Osteoblast (primary cell): ENCODE measurements at places on chromosomes 2 and 18. TPM values are rescaled to one million over a fixed set of nuclear protein-coding genes. Genes with fewer than 3 reads are reported as not detected.

GRCh38 chr2:7878786-7879482 lies 802.9 kb upstream of the ID2 start:
- H3K27ac ChIP-seq, result no peak overlapping the region
- H3K36me3 ChIP-seq, result no peaks in the 10 kb centered on the region
- no peak overlapping the region for H3K4me3 ChIP-seq
- H3K27me3 ChIP-seq, result no peaks in the 10 kb centered on the region

The HOXD3 gene
- 1.1 and 2.1 TPM in 2 replicates for total RNA-seq

GRCh38 chr18:56952026-56952425 lies 194.9 kb upstream of the BOD1L2 start:
- H3K4me3 ChIP-seq, result no peak overlapping the region
- H3K4me1 ChIP-seq, result no peaks in the 10 kb centered on the region

DNA sequence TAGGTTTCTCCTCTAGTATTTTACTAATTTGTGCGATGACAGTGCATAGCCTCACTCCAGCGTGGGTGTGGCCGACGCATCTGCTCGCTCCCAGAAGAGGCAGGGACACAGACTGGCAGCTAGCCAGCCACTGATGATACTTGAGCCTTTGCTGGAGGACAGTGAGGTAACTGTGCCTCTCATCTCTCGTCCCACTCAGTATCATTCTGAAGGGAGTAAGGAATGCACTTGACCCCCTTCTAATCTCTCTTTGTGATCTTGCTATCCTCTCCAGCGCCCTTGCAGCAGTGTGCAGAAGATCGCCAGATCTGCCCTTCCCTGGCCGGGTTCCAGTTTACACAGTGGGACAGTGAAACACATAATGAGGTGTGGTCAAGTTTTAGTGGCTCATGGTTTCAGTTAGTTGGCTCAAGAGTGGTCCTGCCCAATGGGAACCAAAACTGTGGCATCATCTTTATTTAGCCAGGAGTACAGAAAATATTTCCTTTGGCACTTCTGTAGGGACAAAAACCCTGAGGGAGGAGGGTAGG lies 17.5 kb downstream of the NCAPH start:
- peak overlapping the region; percentile 49 for H3K4me3 ChIP-seq
- peaks cover 22% of the 10 kb centered on the region for H3K4me1 ChIP-seq
- peak; percentile 85 for DNase-seq
- peaks cover 7% of the 10 kb centered on the region for H3K36me3 ChIP-seq
- peak overlapping the region; percentile 65 for H3K27ac ChIP-seq
- H3K27me3 ChIP-seq, result no peaks in the 10 kb centered on the region

The SH2D6 gene
- total RNA-seq, result under 0.01 TPM in 1 of 2 replicates, not detected in the other

The E2F6 gene
- 9.0 and 10.6 TPM in 2 replicates for total RNA-seq

DNA sequence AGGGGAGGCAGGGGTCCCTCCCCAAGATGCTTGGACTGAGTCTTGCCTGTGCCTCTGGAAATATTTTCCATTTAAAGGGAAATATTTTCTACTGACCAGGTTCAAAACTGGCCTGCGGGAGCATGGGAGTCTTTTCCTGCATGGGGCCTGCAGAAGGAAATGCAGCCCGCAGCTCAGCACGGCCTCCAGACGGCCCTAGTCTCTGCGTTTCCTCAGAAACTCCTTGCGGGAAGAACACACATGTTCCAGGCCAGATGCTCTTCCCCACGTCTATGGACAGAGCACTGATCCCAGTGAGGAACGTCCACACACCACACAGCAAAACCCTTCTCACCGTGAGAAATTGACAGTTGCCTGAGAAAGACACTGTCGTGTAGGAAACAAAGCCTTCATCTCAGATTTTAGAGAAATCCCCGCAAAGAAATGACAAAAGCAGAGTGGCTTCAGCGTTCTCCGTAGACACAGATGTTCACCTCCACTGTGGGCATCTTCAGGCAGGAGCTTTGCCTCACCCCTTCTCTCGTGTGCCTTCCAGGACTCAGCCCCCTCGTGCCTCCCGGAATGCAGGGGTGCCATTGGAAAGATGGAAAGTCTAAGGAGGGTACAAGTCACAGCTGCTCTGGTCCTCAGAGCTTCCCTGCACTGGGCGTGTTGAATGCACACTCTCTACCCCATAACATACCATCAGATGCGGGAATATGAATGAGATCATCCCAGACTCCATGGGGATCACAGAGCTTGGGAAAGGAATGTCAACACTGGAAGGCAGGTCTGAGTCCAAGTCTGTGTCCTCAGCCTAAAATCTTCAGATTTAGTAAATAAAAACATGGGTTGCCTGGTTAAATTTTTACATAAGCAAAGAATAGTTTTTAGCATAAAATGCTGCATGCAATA lies 438.7 kb upstream of the SALL3 start:
- no peak for DNase-seq
- no peaks in the 10 kb centered on the region for H3K36me3 ChIP-seq
- no peak overlapping the region for H3K4me3 ChIP-seq
- H3K27ac ChIP-seq, result no peak overlapping the region

GRCh38 chr2:56416500-56417176 lies 232.8 kb downstream of the CCDC85A start:
- no peak overlapping the region for H3K4me3 ChIP-seq
- no peaks in the 10 kb centered on the region for H3K27me3 ChIP-seq
- DNase-seq, result no peak
- no peaks in the 10 kb centered on the region for H3K4me1 ChIP-seq

DNA sequence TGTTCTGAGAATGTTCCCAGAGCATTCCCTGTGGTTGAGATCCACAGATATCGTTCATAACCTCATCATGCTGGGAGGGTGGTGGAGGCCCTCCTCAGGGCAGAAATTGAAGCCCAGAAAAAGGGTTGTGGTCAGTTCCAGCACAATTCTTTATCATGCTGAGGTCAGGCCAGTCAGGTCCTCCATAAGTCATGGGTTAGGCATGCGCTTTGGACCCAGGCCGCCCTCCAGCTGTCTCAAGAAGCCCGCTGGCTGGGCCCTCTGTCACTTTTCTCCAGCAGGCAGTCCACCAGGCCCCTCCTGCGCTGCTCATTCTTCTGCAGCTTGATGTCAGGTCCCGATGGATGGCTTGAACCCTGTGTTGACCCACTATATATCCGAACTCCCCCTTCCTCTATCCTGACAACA lies 151.1 kb upstream of the NT5C1B start:
- H3K4me3 ChIP-seq, result no peak overlapping the region
- H3K4me1 ChIP-seq, result no peaks in the 10 kb centered on the region
- DNase-seq, result no peak
- H3K27me3 ChIP-seq, result no peaks in the 10 kb centered on the region
- no peaks in the 10 kb centered on the region for H3K36me3 ChIP-seq
- no peak overlapping the region for H3K27ac ChIP-seq

DNA sequence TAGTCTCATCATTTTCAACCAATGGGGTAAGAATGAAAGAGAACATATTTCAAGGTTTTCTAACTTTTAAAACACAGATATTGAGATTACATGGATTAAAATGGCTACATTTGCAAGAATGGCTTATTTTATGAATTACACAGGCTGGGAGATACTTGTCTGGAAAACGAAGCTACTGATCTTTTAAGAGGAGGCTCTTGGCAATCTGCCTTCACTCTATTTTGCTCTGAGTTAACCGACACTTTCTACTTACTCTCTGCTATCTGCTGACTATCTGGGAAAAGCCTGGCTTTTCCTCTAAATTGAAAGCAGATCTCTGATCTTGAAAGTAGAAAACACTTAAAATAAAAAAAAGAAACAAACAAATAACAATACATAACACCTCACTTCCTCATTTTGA lies 325.4 kb upstream of the LINC00305 start:
- H3K27me3 ChIP-seq, result no peaks in the 10 kb centered on the region
- no peaks in the 10 kb centered on the region for H3K4me1 ChIP-seq
- no peak overlapping the region for H3K27ac ChIP-seq
- no peak for DNase-seq
- H3K36me3 ChIP-seq, result no peaks in the 10 kb centered on the region

GRCh38 chr2:219149667-219150066 lies 10.9 kb downstream of the NHEJ1 start:
- H3K4me3 ChIP-seq, result no peak overlapping the region
- no peaks in the 10 kb centered on the region for H3K27me3 ChIP-seq
- no peaks in the 10 kb centered on the region for H3K4me1 ChIP-seq

DNA sequence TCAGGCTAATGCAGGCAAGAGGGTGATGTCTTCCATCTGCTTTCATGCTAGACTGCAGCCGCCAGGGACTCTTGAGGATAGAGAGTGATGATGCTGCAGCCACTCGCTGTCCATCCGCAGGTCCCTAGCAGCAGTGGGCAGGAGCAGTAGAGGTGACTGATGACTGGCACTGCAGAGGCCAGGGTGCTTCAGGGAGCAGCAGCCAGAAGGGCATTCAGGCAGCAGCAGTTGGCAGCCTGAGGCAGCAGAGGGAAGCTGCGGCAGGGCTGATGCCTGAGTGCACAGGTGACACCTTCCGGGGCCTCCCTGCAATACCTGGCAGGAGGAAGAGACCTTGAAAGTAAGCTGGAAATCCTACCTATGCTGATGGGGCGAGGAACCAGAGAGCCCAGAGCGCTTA lies 214.2 kb downstream of the ICOS start:
- DNase-seq, result no peak
- H3K36me3 ChIP-seq, result no peaks in the 10 kb centered on the region
- no peaks in the 10 kb centered on the region for H3K27me3 ChIP-seq
- H3K27ac ChIP-seq, result no peak overlapping the region

The NR4A2 gene
- 0.72 and 0.88 TPM in 2 replicates for total RNA-seq

The DYNAP gene
- total RNA-seq, result not detected in 2 replicates

DNA sequence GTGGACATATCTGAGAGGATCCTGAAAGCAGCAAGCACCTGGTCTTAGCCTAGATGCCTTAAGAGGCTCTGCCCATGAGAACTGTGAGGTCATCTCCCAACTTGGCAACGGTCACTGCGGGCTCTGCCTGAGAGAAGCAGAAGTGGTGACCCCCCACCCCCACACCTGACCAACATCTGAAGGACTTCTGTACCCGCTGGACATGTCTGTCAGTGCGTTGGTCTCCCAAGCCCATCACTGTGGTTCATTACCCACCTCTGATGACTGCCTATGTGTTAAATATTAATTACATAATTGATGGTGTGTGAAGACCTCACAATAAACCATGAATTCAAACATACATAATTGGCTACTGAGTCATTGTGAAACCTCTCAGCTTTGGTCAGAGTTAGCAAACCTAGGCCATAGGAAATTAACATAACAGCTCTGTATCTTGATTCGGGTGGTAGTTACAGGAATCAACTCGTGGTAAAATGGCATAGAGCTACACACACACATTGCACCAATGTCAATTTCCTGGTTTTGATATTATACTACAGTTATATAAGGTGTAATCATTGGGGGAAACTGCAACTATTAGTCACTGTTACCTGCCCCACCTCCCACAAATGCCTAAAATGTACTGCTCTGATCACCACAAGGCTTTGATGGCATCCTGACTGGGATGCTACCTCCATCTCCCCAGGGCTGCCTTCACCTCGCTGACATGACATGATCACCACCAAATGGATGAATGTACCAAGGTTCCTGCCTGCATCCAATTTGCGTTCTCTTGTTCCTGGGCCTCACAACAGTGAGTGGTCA lies 4.3 kb upstream of the GALNT1 start:
- no peak overlapping the region for H3K27ac ChIP-seq
- H3K27me3 ChIP-seq, result no peaks in the 10 kb centered on the region
- no peaks in the 10 kb centered on the region for H3K36me3 ChIP-seq
- no peak for DNase-seq
- peaks cover 17% of the 10 kb centered on the region for H3K4me1 ChIP-seq
- H3K4me3 ChIP-seq, result no peak overlapping the region

GRCh38 chr2:142718576-142719155 lies 158.8 kb upstream of the KYNU start:
- H3K27ac ChIP-seq, result no peak overlapping the region
- H3K36me3 ChIP-seq, result no peaks in the 10 kb centered on the region

- no peaks in the 10 kb centered on the region for H3K27me3 ChIP-seq
- no peak overlapping the region for H3K27ac ChIP-seq
- DNase-seq, result no peak
- no peak overlapping the region for H3K4me3 ChIP-seq
- peaks cover 17% of the 10 kb centered on the region for H3K4me1 ChIP-seq
- H3K36me3 ChIP-seq, result no peaks in the 10 kb centered on the region
These were observed 76.6 kb upstream of the LPIN2 start for GRCh38 chr18:3089579-3089978.

DNA sequence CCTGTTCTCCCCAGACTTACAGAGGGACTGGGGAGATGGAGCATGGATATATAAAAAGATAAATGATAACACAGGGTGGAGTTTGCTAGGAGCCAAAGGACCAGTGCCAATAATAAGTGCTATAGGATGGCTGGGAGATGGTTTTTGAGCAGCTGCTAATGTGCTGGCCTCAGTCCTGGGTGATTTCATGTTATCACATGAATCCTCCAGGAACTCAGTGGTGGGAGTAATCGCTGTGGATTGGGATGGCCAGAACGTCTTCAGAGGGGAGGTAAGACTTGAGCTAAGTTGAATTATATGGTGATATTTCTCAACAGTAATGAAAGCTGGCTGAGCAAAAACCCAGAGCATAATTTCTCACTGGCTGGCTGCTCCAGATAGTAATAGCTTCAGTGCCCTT lies 441.4 kb downstream of the SLC4A3 start:
- no peaks in the 10 kb centered on the region for H3K4me1 ChIP-seq
- H3K4me3 ChIP-seq, result no peak overlapping the region
- H3K27ac ChIP-seq, result no peak overlapping the region
- DNase-seq, result no peak
- no peaks in the 10 kb centered on the region for H3K36me3 ChIP-seq
- H3K27me3 ChIP-seq, result no peaks in the 10 kb centered on the region

- DNase-seq, result no peak
- no peak overlapping the region for H3K4me3 ChIP-seq
- peaks cover 13% of the 10 kb centered on the region for H3K4me1 ChIP-seq
- no peaks in the 10 kb centered on the region for H3K36me3 ChIP-seq
These were observed 52.0 kb downstream of the ZFP36L2 start for GRCh38 chr2:43174368-43174916.

GRCh38 chr2:10278763-10279471 lies 23.8 kb upstream of the HPCAL1 start:
- H3K27me3 ChIP-seq, result no peaks in the 10 kb centered on the region
- DNase-seq, result peak; percentile 26
- peak overlapping the region; percentile 51 for H3K4me3 ChIP-seq
- H3K4me1 ChIP-seq, result peaks cover 39% of the 10 kb centered on the region
- H3K27ac ChIP-seq, result peak overlapping the region; percentile 92
- no peaks in the 10 kb centered on the region for H3K36me3 ChIP-seq

The CCL20 gene
- total RNA-seq, result 1.1 and 1.2 TPM in 2 replicates

The SPATA3 gene
- not detected in 2 replicates for total RNA-seq

The TP53I3 gene
- total RNA-seq, result 59.4 and 79.3 TPM in 2 replicates

DNA sequence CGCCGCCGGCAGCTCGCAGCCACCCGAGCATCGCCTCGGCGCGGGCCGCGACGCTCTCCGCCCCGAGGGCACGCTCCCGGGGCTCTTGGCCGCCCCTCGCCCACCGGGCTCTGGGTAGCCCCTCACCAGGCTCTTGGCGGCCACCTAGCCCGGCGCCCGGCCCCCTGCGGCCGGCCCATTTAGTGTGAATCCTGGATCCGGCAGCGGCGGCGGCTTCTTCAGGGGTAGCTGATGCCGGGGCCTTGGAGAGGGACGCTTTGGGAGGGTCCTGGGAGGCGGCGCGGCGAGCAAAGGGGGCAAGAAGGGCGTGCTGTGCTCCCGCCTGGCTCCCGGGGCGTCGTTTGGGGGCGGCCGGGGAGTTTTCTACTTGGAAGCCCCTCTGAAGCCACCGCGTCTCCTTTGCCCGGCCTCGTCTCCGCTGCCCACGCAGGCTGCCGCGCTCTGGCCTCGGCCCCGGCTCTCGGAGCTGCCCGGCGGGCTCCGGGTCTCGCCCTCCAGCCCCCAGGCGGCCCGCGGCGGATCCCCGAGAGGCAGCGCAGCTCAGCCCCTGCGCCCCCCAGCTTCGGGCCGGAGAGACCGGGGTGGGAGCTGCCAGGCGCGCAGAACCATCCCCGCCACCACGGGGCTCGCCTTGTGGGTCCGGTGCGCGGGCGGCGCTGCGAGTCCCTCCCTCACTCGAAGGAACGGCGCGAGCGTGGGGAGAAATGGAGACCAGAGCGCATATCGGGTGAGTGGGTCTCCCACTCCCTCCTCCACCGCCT lies 509 bp downstream of the PIEZO2 start:
- DNase-seq, result peak; percentile 78
- no peak overlapping the region for H3K27ac ChIP-seq
- H3K4me1 ChIP-seq, result peaks cover 3% of the 10 kb centered on the region
- peaks cover 67% of the 10 kb centered on the region for H3K27me3 ChIP-seq
